ENCODE measurements at places on chromosomes 5 and 9. TPM values are rescaled to one million over a fixed set of nuclear protein-coding genes. Genes with fewer than 3 reads are reported as not detected.

GRCh38 chr5:154466147-154466546 lies 11.9 kb downstream of the HAND1 start:
- no peaks in the 10 kb centered on the region for H3K36me3 ChIP-seq
- H3K27ac ChIP-seq = no peak overlapping the region
- no peak overlapping the region for H3K4me3 ChIP-seq
- peaks cover 8% of the 10 kb centered on the region for H3K27me3 ChIP-seq
- DNase-seq = no peak

MYMK gene
- not detected for total RNA-seq

- H3K27ac ChIP-seq = no peak overlapping the region
- no peaks in the 10 kb centered on the region for H3K27me3 ChIP-seq
- no peak for DNase-seq
Measured at GRCh38 chr5:148290271-148291195, 21.7 kb upstream of the SPINK7 start.

GRCh38 chr5:91061946-91062562 lies 321.1 kb downstream of the ARRDC3 start:
- H3K27me3 ChIP-seq = no peaks in the 10 kb centered on the region
- H3K4me1 ChIP-seq = peaks cover 21% of the 10 kb centered on the region
- no peak overlapping the region for H3K27ac ChIP-seq
- no peak overlapping the region for H3K4me3 ChIP-seq

DNA sequence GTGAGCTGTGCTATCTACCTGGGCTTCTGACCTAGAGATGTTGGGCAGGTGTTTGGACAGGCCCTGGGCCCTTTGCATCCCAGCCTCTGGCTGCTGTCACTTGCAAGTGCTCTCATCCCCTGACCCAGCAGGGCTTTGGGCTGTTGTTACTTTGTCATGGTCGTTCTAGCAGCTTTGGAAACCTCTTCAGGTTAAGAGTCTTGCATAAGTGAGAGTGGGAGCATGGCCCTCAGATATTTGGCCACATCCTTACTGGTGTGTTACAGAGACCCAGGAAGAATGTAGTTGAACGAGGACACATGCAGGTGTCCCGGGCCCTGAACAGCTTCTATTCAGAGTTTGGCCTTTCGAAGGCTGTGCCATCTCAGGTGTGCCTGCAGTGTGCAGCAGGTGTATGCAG lies 4.5 kb downstream of the TENT4A start:
- peak; percentile 30 for DNase-seq
- no peaks in the 10 kb centered on the region for H3K27me3 ChIP-seq
- peaks cover 45% of the 10 kb centered on the region for H3K4me1 ChIP-seq
- no peaks in the 10 kb centered on the region for H3K36me3 ChIP-seq

GRCh38 chr9:117293206-117294114 lies 121.4 kb downstream of the ASTN2 start:
- no peaks in the 10 kb centered on the region for H3K4me1 ChIP-seq
- no peak for DNase-seq
- H3K4me3 ChIP-seq = no peak overlapping the region
- H3K27me3 ChIP-seq = no peaks in the 10 kb centered on the region
- no peak overlapping the region for H3K27ac ChIP-seq

PCDHGA6 gene
- total RNA-seq = 5.6 TPM

GRCh38 chr5:143215690-143216089 lies 187.8 kb downstream of the NR3C1 start:
- DNase-seq = no peak
- no peak overlapping the region for H3K27ac ChIP-seq
- H3K4me1 ChIP-seq = peaks cover 9% of the 10 kb centered on the region
- no peaks in the 10 kb centered on the region for H3K36me3 ChIP-seq
- H3K4me3 ChIP-seq = no peak overlapping the region

C9 gene
- total RNA-seq = not detected

PRDM9 gene
- not detected for total RNA-seq

DNA sequence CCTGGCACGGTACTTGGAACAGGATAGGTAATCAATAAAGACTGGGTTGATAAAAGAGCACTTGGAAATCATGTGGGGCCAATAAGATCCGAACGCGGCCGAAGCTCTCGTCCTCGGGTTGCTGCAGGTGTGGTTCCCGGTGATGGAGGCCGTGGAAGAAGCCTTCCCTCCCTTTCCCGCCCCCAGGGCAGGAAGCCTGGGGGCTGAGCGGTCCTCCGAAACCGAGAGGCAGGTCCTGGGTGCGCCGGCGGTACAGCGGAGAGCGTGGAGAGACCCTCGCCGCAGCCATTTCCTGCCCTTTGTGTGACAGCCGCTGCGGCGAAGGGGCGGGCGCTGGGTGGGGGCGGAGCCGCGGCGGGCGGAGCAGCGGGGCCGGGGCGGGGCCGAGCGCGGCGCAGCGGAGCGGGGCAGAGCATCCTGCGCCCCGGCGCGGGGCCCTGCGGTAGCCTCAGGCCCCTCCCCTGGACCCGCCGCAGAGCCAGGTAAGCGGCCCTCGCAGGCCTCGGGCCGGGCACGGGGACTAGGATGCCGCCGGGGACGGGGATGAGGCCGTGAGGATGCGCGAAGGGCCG lies at the start of gene CYFIP2:
Gene CYFIP2, plus strand, starts transcription at position 410 of the 572 bp plus-strand sequence. CDS start 19,239 bp downstream, outside the sequence.
- H3K4me1 ChIP-seq = peaks cover 40% of the 10 kb centered on the region
- H3K4me3 ChIP-seq = peak within 1 kb of the TSS; percentile 73
- H3K27ac ChIP-seq = no peak within 1 kb of the TSS
- DNase-seq = peak; percentile 68

SCGB3A2 gene
- not detected for total RNA-seq

SAXO1 gene
- total RNA-seq = not detected

UGT3A1 gene
- total RNA-seq = not detected

TSSK1B gene
- total RNA-seq = not detected

GRCh38 chr5:103057208-103058130 lies 62.5 kb downstream of the GIN1 start:
- no peaks in the 10 kb centered on the region for H3K4me1 ChIP-seq
- no peak overlapping the region for H3K27ac ChIP-seq
- no peaks in the 10 kb centered on the region for H3K36me3 ChIP-seq

GRCh38 chr9:98523231-98523901 lies 185.4 kb downstream of the GABBR2 start:
- peak; percentile 17 for DNase-seq
- H3K4me1 ChIP-seq = peaks cover 11% of the 10 kb centered on the region
- no peak overlapping the region for H3K4me3 ChIP-seq
- no peak overlapping the region for H3K27ac ChIP-seq
- no peaks in the 10 kb centered on the region for H3K27me3 ChIP-seq

GRCh38 chr9:2341126-2341525 lies 280.5 kb upstream of the VLDLR start:
- no peaks in the 10 kb centered on the region for H3K4me1 ChIP-seq
- H3K27me3 ChIP-seq = no peaks in the 10 kb centered on the region
- H3K4me3 ChIP-seq = no peak overlapping the region
- no peaks in the 10 kb centered on the region for H3K36me3 ChIP-seq
- no peak overlapping the region for H3K27ac ChIP-seq

CDKN2A gene
- not detected for total RNA-seq

CYFIP2 gene
- total RNA-seq = 43.9 TPM

ENTREP1 gene
- total RNA-seq = 120 TPM

GRCh38 chr5:137069358-137069757 lies 429.8 kb downstream of the SPOCK1 start:
- H3K4me1 ChIP-seq = no peaks in the 10 kb centered on the region
- H3K27me3 ChIP-seq = no peaks in the 10 kb centered on the region
- no peak overlapping the region for H3K4me3 ChIP-seq
- no peak for DNase-seq
- H3K36me3 ChIP-seq = no peaks in the 10 kb centered on the region

GRCh38 chr5:40481241-40481640 lies 198.5 kb upstream of the PTGER4 start:
- DNase-seq = no peak
- H3K4me3 ChIP-seq = no peak overlapping the region
- H3K27ac ChIP-seq = no peak overlapping the region
- no peaks in the 10 kb centered on the region for H3K27me3 ChIP-seq

DNA sequence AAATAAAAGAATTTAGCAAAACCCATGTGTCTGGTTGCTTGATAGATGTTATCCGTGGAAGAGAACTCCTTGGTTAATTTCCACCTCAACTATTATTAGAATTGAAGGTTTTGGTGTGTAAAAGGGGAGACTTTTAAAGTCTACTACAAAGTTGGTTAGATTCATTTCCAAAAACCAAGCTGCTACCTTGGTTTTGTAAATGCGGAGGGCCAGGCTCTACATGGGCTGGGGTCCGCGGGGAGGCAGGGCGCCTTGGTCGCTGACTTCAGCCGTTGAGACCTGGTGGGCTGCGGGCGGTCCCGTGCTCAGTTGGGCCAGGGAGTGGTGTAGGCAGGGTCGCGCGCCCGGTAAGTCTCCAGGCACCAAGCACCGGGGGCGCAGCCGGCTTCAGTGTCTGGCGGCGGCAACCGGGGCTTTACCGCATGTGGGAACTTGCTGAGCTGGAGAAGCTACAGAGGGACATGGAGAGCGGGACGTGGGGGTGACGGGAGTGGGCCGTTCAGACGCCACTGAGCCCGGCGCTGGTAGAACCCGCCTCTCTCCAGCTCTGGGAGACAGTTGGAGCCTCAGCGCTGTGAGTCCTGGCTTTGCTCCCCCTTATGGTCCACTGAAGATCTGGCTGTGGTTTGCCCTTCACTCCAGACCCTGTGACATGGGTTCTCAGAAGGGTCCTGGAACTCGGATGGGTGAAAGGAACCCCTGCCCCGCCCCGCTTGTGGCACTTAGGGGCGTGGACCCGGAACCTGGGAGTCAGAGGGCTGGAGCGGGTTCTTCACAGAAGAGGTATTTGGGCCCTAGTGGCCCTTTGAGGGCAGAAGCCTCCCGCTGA lies 11.8 kb downstream of the NR2F1 start:
- no peaks in the 10 kb centered on the region for H3K36me3 ChIP-seq
- no peak overlapping the region for H3K4me3 ChIP-seq
- peaks cover 16% of the 10 kb centered on the region for H3K4me1 ChIP-seq
- no peak overlapping the region for H3K27ac ChIP-seq
- H3K27me3 ChIP-seq = peaks cover 58% of the 10 kb centered on the region

LECT2 gene
- not detected for total RNA-seq

PCDHGC3 gene
- 24.7 TPM for total RNA-seq

DNA sequence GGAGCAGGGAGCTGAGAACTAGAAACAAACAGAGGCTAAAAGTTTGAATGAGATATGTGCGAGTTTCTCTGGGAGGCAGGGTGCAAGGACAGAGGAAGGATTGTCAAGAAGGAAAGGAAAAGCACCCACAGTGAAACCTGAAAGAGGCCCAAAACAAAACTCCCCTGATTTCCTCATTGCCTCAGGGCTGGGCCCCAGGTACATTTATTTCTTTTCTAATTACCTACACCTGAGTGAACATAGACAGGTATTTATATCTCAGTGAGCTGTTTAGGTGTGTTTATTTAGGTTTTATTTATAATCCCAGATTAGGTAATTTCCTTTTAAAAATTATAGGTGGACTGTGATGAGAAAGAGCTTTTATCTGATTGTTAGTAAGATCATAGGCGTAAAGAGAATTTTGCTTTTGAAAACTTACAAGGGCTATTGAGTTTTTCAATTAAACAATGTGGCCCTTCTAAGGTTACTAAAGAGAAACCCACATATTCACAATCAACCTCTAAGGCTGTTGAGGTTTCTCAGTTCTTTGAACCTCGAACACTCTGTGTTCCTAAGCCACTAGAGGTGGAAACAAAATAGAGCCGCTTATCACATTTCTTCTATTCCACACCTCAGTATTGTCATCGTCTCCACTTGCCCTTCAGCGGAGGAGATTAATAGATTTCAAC lies 344.8 kb downstream of the ZNF608 start:
- no peak overlapping the region for H3K4me3 ChIP-seq
- peaks cover 19% of the 10 kb centered on the region for H3K4me1 ChIP-seq

DNA sequence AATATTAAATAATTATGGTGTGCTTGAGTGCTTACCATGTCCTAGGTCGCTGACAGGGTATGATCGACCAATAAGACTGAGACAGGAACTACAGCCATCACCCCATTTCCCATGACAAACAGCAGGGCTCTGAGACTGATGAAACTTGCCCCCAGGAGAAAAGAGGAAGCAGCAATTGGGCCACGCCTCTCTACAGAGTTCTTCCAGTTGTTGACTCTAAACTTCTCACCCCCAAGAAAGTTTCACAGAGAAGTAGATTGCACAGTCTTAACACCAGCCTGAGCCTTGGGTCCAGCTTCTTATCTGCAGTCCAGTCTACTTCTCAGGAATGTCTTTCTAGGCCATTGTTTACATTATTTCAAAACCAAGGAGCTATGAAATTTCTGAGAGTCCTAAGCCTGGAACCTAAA lies 182.2 kb upstream of the ANKRD55 start:
- H3K27ac ChIP-seq = peak overlapping the region; percentile 4
- H3K4me3 ChIP-seq = no peak overlapping the region
- H3K27me3 ChIP-seq = no peaks in the 10 kb centered on the region
- H3K4me1 ChIP-seq = peaks cover 29% of the 10 kb centered on the region
- DNase-seq = no peak

DNA sequence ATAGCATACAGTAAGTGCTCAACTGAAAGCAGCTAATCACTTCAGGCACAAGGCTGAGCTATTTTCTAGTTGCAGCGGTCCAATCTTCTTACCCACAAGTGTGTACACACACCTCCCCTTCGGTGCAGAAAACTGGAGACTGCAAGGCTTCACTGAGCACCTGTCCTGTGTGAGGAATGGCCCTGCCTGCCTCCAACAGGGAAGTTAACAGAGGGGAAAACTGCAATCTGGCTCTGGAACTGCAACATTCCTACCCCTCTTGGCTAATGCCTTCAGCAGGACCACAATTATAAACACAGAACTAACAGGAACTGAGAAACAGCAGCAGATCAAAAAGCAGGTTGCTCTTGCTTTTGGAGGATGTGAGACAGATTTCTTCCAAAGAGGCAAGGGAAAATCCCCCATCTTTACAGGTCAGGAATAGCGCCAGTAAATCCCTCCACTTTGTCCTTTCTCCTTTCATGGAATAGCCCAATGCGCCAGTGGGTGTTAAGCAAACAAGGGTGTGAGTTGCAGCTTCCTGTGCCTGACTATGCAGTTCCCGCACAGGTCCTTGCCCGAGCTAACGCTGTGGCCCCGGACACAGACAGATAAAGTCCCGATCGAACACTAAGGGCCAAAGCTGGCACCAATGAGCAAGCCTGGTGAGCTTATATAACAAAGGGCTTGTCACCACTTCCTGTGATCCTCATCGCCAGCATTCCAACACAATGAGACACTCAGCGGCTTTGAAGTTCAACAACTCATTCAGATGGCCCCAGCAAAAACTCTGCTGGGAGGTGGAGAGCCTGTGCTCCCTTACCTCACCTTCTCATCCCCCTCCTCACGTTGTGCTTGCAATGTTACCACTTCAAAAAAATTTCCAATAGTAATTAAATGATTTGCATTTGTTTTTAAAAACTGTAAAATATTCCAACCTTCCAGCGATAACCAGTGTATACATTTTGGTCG lies 21.5 kb downstream of the SHB start:
- DNase-seq = peak; percentile 86
- H3K36me3 ChIP-seq = no peaks in the 10 kb centered on the region
- H3K27me3 ChIP-seq = no peaks in the 10 kb centered on the region
- no peak overlapping the region for H3K4me3 ChIP-seq
- peaks cover 46% of the 10 kb centered on the region for H3K4me1 ChIP-seq

DNA sequence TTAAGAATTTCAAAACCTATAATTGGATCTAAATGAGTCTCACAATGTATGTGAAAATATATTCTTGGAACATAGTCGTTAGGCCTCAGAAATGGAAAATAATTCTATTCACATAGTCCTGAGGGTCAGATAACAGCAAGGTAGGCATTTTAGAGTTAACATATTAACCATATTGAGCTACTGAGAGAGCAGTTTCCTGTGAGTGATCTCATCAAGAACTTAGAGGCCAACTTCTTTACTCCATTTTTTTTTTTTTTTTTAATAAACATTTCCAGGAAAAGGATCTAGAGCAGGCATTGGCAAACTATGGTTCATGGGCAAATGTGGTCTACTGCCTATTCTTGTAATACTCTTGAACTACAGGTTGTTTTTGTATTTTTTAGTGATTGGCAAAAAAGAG lies 26.6 kb downstream of the RAB24 start:
- H3K4me1 ChIP-seq = no peaks in the 10 kb centered on the region
- H3K36me3 ChIP-seq = peaks cover 28% of the 10 kb centered on the region
- no peak overlapping the region for H3K27ac ChIP-seq
- no peak overlapping the region for H3K4me3 ChIP-seq
- no peak for DNase-seq

All from thyroid gland (tissue), 4 donors.